T-helper 2 cell (primary cell): ENCODE measurements at places on chromosomes 13 and 19.

GRCh38 chr13:41148419-41149283, 16.0 kb upstream of the KBTBD6 start:
- no peak for DNase-seq

DNA sequence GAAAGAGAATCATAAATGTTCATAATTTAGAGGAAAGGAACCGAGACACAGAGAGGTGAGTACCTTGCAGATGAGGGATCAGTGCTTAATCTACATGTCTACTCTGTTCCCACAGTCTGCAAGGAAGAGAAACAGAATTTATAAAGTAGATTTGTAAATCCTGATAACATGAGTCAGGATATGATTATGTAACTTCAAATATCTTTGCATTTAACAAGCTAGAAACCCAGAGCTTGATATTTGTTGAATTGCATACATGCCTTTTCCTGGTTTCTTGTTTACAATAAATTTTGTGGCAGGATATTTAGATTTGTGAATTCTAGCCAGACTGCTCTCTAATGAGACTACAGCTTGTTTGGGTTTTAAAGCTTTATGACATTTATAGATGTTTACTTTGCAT, 219.2 kb downstream of the ENOX1 start:
- DNase-seq = no peak

DNA sequence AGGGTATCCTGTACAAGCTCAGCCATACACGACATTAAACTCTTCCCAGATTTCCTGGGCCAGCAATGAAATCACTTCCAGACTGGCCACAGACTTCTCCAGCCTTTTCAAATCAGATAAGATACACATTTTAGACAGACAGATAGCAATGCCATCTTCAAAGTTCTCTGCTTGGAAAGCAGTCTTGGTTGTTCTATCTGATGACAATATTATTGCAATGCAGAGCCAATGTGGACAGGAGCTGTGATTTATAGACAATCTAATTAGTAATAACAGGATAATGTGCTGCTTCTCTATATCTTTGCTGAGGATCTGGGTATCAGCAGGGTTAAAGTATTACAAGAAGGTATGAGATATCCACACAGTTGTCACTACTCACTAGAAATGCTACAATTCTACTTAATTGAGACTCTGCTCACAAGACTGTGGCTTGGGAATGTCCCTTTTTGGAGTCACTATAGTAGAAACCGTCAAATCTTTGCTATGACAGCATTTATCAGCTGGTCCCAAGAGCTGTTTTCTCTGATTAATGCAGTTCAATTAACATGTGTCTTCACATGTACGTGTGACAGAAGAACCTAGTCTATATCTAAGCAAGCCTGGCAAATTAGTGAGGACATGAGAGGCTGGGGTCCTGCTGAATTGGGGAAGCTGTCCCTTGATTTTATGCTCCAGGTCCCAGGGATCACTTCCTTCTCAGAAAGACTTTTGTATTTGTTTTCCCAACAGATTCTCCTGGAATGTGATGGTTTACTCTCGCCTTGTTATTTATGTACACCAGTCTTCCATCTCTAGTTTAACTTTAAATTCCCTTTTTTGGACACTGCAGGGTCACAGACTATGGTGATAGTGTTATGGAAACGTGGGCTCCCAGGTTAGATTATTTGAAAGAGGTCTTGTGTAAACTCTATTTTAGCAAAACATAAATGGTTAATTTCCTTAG, 68.8 kb downstream of the COL4A1 start:
- no peak for DNase-seq

- no peak for DNase-seq
Measured at GRCh38 chr19:4988770-4989251, 19.9 kb downstream of the KDM4B start.

- DNase-seq = peak; percentile 69
Measured at GRCh38 chr19:10431943-10432735, 11.8 kb downstream of the PDE4A start.

- DNase-seq = no peak
Measured at GRCh38 chr13:45105895-45106294, 14.4 kb upstream of the GTF2F2 start.

DNA sequence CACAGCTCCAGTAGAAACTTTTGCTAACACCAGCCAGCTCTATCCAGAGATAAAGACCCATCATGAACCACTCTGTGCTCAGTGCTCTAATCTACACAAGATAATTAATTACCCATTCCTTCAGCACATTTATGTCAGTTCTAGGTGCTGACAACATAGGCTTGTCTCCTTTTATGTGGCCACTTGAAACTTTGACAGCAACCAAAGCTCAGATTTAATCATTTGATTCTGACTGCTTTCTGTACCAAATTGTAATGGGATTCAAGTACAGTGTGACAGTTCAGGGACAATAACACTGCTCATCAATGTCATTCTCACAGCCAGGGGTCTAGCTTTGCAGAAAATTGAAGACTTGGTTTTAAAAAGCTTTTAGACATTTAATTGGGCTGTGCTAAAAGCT, 266.6 kb downstream of the KCTD12 start:
- no peak for DNase-seq

GRCh38 chr13:77868717-77869116, 49.9 kb downstream of the EDNRB start:
- DNase-seq = no peak

GRCh38 chr13:96851856-96852445, 142.3 kb downstream of the OXGR1 start:
- no peak for DNase-seq
